Uterine smooth muscle cell (primary cell): ENCODE measurements at places on chromosomes 5 and 9. TPM values are rescaled to one million over a fixed set of nuclear protein-coding genes. Genes with fewer than 3 reads are reported as not detected.

TSSK1B gene
- total RNA-seq, result 0.11 and 0.12 TPM in 2 replicates

KCNIP1 gene
- not detected in 2 replicates for total RNA-seq

SH3RF2 gene
- total RNA-seq, result 0.77 and 1.2 TPM in 2 replicates

RHOBTB3 gene
- 220 and 313 TPM in 2 replicates for total RNA-seq

BAAT gene
- total RNA-seq, result under 0.01 TPM in 2 replicates

PLPP7 gene
- total RNA-seq, result 7.9 and 10.2 TPM in 2 replicates

ZNF366 gene
- total RNA-seq, result under 0.01 TPM in 1 of 2 replicates, not detected in the other

OBP2B gene
- not detected in 2 replicates for total RNA-seq

PDE6A gene
- not detected in 2 replicates for total RNA-seq

SH3GL2 gene
- total RNA-seq, result 0.33 and 0.50 TPM in 2 replicates

PAX5 gene
- total RNA-seq, result not detected in 2 replicates

LHX3 gene
- under 0.01 TPM in 1 of 2 replicates, not detected in the other for total RNA-seq

MRPS27 gene
- total RNA-seq, result 87.8 and 89.2 TPM in 2 replicates

DIRAS2 gene
- total RNA-seq, result 0.11 and 1.4 TPM in 2 replicates

PCDHB7 gene
- 0.11 and 0.12 TPM in 2 replicates for total RNA-seq

TPM2 gene
- total RNA-seq, result 1,069 and 1,713 TPM in 2 replicates

PCDHA2 gene
- total RNA-seq, result under 0.01 and 0.11 TPM in 2 replicates

COL23A1 gene
- total RNA-seq, result under 0.01 TPM in 1 of 2 replicates, not detected in the other

GABRA1 gene
- not detected in 2 replicates for total RNA-seq

SARDH gene
- 4.2 and 13.7 TPM in 2 replicates for total RNA-seq

CENPH gene
- 15.7 and 57.2 TPM in 2 replicates for total RNA-seq

INSYN2B gene
- 11.2 and 15.3 TPM in 2 replicates for total RNA-seq

RAI14 gene
- total RNA-seq, result 233 and 259 TPM in 2 replicates

ZBTB5 gene
- 6.5 and 7.9 TPM in 2 replicates for total RNA-seq

UNC5A gene
- not detected in 2 replicates for total RNA-seq

PCDHB12 gene
- total RNA-seq, result under 0.01 and 0.12 TPM in 2 replicates

OTP gene
- total RNA-seq, result under 0.01 TPM in 1 of 2 replicates, not detected in the other

PCDHGC4 gene
- total RNA-seq, result 2.2 and 2.4 TPM in 2 replicates

FBN2 gene
- total RNA-seq, result 95.7 and 101 TPM in 2 replicates

RGMB gene
- 71.2 and 121 TPM in 2 replicates for total RNA-seq

CTNND2 gene
- not detected in 2 replicates for total RNA-seq

BNC2 gene
- total RNA-seq, result 31.4 and 33.9 TPM in 2 replicates

GZMA gene
- total RNA-seq, result not detected in 2 replicates

FOXD4L4 gene
- total RNA-seq, result 0.22 and 0.37 TPM in 2 replicates

PTGES gene
- total RNA-seq, result 2.4 and 4.1 TPM in 2 replicates

QRFP gene
- total RNA-seq, result not detected in 2 replicates

IL7R gene
- 4.9 and 20.7 TPM in 2 replicates for total RNA-seq

TMEM38B gene
- total RNA-seq, result 25.0 and 40.6 TPM in 2 replicates

DELE1 gene
- 37.0 and 41.2 TPM in 2 replicates for total RNA-seq

BARX1 gene
- not detected in 2 replicates for total RNA-seq

SPARC gene
- 405 and 842 TPM in 2 replicates for total RNA-seq

MAN1B1 gene
- 73.2 and 128 TPM in 2 replicates for total RNA-seq

NSG2 gene
- total RNA-seq, result under 0.01 TPM in 1 of 2 replicates, not detected in the other

WWC1 gene
- total RNA-seq, result 0.33 TPM in 1 of 2 replicates, not detected in the other

PCDHB1 gene
- total RNA-seq, result not detected in 2 replicates

DAB2IP gene
- 7.5 and 14.4 TPM in 2 replicates for total RNA-seq

HARS1 gene
- 70.7 and 107 TPM in 2 replicates for total RNA-seq
